ENCODE measurements at places on chromosomes 7 and 10.

GRCh38 chr10:95275726-95276366 is 15.0 kb downstream of the PDLIM1 start:
- H3K27me3 ChIP-seq, result no peaks in the 10 kb centered on the region
- H3K4me3 ChIP-seq, result no peak overlapping the region
- H3K27ac ChIP-seq, result no peak overlapping the region
- H3K4me1 ChIP-seq, result peaks cover 29% of the 10 kb centered on the region
- H3K36me3 ChIP-seq, result peaks cover 4% of the 10 kb centered on the region
- DNase-seq, result no peak

DNA sequence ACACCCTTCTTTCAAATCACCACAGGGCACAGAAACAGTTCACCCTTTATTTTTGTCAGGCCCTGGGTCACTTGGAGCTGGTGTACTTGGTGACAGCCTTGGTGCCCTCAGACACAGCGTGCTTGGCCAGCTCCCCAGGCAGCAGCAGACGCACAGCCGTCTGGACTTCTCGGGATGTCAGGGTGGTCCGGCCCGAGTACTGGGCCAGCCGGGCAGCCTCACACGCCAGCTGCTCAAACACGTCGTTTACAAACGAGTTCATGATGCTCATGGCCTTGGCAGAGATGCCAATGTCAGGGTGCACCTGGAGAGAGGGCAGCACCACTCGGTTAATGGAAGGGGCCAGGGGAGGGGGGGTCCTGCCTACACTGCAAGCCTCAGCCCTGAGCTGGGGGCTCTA is 2.5 kb downstream of the H2BK1 start:
- H3K27me3 ChIP-seq, result no peaks in the 10 kb centered on the region
- no peak overlapping the region for H3K4me3 ChIP-seq
- H3K27ac ChIP-seq, result no peak overlapping the region
- peaks cover 7% of the 10 kb centered on the region for H3K4me1 ChIP-seq
- 0 out of 2 replicates have a peak, but pooled peaks cover 4% of the 10 kb centered on the region for H3K36me3 ChIP-seq

GRCh38 chr7:43502941-43503340 is 80.0 kb upstream of the STK17A start:
- H3K36me3 ChIP-seq, result no peaks in the 10 kb centered on the region
- H3K27ac ChIP-seq, result no peak overlapping the region
- H3K27me3 ChIP-seq, result no peaks in the 10 kb centered on the region
- H3K4me3 ChIP-seq, result no peak overlapping the region
- no peak for DNase-seq

DNA sequence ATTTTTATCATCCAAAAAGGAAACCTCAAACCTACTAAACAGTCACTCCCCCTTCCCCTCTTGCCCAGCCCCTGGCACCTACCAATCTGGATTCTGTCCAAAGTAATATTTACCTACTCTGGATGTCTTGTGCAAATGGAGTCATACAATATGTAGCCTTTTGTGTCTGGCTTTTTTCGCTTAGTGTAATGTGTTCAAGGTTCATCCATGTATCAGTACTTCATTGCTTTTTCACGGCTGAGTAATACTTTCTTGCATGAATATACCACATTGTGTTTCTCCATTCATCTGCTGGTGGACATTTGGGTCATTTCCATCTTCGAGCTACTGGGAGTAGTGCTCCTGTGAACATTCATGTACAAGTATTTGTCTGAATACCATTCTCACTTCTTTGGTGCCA is 113.6 kb downstream of the EEPD1 start:
- no peak overlapping the region for H3K4me3 ChIP-seq
- no peaks in the 10 kb centered on the region for H3K36me3 ChIP-seq
- H3K4me1 ChIP-seq, result no peaks in the 10 kb centered on the region
- no peaks in the 10 kb centered on the region for H3K27me3 ChIP-seq

Measured in GM23338 (cell line).